ENCODE measurements at places on chromosomes 7 and 10.

- DNase-seq: peak; percentile 24
Observed at GRCh38 chr10:111429288-111430028, 352.6 kb downstream of the ADRA2A start.

- no peak for DNase-seq
Observed at GRCh38 chr10:116286626-116287200, 13.7 kb upstream of the GFRA1 start.

- DNase-seq: peak; percentile 12
Observed at GRCh38 chr10:70223728-70224127, 9.5 kb downstream of the PPA1 start.

DNA sequence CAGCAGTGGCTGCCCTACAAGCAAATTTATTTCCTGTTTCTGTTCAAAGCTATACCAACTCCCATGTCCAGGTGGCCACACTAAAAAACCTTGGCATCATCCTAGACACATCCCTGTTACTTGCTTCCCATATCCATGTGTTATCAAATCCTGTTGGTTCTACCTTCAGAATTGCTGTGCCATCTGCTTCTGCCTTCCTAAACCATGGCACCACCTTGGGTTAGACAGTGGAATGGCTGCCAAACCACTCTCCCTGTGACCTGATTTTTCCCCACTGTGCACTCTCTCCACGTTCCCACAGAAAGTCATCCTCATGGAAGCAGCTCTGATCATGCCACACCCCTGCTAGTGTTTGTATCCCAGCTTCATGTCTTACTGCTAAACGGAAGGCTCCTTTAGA is 697.6 kb upstream of the GALNT17 start:
- DNase-seq: no peak

- DNase-seq: peak; percentile 69
Observed at GRCh38 chr10:75187961-75188426, 22.6 kb upstream of the VDAC2 start.

DNA sequence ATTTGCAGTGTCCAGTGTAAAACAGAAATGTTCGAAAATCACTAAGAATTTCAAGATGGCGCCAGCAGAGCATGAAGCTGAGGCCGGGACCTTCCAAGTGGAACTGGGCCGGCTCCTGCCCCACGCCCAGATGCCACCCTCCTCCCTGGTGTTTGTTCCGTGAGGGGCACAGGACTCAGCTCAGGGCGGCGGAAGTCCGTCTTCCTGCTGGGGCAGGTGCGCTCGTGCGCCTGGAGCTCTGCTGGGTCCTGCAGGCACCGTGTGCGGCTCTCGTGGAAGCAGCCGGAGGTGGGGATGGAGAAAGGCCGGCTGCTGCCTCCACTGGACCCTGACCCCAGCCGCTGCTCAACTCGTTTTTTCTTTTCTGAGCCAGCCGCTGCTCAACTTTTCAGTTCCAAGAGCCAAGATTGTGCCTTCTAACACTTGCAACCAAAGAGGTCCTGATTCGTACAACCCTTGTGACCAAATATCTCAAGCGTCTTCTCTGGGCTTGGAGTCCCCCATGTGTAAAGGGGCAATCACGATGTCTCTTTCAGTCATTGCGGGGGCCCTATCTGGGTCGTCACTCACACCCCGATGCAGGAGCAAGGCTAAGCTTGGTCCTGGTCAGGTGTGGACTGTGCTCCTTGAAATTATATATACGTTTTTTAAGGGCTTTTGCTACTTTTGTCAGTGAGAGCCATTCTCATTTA is 334.4 kb downstream of the ADARB2 start:
- no peak for DNase-seq

DNA sequence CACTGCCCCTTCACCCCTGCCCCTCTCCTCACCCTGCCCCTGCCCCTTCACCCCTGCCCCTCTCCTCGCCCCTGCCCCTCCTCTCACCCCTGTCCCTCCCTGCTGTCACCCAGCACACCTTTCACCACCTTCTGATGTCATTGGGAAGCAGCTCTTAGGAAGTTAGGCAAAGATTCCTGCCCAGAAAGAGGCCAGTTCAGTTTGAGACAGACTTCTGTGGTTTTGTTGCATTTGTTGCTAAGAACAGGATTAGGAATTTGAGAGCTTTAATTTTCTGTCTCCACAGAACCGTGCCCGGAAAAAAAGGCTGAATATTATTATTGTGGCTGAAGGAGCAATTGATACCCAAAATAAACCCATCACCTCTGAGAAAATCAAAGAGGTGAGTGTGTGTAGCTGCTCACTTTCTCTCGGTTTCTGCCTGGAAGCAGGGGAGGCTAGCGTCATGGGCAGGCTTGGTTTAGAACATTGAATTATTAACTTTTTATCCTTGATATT is 39.6 kb downstream of the PFKP start:
- no peak for DNase-seq

DNA sequence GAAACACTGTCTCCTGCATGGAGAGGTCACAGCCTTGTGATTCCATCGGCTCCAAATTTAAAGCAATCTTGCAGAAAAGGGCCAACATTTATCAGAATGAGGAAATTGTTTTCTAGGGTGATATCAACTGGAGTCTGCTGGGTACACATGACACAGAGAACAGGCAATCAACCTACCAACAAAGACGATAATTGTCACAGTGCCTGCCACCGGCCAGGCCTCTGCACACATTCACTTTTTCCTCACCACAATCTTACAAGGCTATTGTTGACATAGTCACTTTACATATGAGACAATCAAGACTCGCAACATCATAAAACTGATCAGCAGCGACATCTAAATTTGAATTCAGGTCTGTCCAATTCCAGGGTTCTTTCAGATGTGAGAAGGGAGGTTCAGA is 189.4 kb downstream of the KCNMA1 start:
- DNase-seq: no peak

DNA sequence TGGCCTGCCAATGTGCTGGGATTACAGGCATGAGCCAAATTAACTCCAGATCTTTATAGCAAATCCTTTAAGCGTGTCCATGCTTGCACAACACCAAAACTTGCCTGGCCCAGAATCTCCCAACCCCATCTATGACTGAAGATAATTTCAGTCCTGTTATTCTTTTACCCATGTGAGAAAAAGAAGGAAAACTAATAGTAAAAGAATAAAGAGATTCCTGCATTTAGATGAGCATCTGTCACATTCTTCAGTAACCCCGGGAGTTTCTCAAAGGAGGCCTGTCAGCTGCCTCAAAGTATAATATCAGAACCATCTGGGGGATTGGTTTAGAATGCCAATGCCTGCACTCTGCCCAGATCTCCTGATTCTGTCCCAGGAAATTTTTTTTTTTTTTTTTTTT is 158.1 kb upstream of the KMT2E start:
- no peak for DNase-seq

GRCh38 chr7:43220250-43220649 is 107.8 kb downstream of the HECW1 start:
- DNase-seq: no peak

DNA sequence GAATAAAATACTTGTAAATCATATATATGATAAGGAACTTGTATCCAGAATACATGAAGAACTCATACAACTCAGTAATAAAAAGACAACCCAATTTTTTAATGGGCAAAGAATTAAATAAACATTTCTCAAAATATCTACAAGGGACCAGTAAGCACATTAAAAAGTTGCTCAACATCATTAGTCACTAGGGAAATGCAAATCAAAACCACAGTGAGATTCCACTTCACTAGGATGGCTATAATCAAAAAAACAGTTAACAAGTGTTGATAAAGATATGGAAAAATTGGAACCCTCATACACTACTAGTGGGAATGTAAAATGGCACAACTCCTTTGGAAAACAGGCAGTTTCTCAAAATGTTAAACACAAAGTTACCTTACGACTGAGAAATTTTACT is 40.3 kb upstream of the YAE1 start:
- DNase-seq: no peak

DNA sequence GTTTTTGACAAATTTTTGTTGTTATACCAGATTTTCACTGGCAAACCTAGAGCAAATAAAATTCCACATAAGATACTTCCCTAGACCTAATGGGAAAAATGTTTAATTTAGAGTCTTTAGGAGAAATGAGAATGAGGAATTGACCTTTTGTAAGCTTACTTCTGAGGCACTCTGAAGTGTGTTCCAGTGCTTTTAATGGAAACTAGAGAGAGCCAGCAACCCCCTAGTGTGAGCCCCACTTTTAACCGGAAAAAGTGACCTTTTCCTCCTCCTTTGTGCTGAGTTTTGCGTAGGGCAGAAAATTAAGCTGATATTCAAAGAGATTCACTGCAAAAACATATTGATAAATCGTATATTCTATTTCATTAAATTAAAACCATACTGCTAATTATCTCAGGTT is 5.2 kb downstream of the IKZF1 start:
- no peak for DNase-seq

DNA sequence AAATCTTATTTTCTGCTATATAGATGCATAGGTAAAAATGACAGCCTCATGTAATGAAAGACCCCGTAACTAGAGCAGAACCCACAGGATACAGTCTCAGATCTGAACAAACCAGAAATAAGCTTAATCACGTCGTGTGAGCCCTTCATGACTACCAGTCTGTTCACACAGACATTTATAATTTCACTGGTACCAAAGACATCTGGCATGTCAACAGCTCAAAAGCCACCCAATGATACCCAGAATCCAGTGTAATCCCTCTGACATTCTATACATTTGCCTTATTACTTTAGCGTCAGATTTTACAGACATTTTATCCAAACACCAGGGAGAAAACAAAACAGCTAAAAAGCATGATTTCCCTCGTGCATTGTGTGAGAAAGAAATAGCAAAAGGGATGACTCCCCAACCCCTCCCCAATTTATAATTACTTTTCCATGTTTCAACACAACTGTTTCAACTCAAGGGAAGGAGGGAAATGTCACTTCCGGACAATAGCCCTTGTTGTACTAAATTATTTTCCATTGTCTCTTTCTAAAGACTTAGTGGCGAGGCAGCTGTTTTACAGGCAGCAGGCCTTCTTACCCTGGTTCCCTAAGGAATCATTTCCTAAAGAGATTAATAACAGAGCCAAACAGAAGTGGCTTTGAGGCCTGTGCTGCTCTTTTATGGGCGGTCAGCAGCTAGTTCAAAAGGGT is 33.2 kb downstream of the DOCK4 start:
- DNase-seq: no peak

DNA sequence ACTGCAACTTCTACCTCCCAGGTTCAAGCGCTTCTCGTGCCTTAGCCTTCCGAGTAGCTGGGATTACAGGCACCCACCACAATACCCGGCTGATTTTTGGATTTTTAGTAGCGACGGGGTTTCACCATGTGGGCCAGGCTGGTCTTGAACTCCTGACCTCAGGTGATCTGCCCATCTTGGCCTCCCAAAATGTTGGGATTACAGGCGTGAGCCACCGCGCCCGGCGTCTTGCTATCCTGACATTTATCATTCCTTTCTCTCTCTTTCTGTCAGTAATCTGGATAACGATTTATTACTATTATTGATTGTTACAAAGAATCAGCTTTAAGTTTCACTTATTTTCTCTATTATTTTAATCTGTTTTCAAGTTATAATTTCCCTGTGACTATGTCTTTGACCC is 548.4 kb downstream of the CNTNAP2 start:
- DNase-seq: no peak

- DNase-seq: no peak
Observed at GRCh38 chr7:148719753-148720152, 21.1 kb downstream of the CUL1 start.

DNA sequence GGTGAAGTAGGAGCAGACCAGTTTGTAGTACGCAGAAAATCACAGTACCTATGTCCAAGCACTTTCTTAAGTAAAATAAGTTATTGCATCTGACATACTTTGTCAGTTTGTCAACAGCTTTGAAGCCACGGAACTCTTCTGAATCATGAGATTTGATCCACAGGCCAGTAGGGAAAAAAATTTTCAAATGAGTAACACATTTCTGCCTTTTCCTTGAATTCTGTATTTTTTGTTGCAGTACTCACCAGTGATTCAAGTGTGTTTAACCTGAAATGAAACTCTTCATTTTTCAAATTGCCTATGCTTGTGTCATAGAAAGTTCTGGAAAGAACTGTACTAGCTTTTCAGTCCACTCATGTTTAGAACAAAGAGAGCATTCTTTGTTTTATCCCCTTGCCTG is 337.7 kb downstream of the GATA3 start:
- DNase-seq: peak; percentile 12

DNA sequence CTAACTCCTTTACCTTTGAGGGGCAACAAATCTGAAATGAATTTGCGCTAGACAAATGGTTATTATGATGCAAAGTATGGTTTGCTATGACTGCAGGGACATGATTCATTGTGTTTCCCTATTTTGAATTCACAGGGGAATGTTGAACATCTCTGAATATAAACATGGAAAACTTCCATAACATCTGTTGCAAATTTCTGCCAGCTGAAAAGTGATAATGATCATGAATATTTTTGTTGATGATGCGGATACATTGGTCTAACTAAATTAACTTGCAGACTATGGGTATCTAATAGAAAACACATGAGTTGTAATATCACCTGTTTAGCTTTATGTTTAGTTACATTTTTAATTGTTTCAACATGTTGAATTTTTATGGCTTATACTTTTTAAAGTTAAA is 1325.5 kb downstream of the REEP3 start:
- no peak for DNase-seq

GRCh38 chr10:80619036-80619435 is 81.3 kb downstream of the SH2D4B start:
- no peak for DNase-seq

GRCh38 chr7:134782121-134782623 is 2.7 kb downstream of the CALD1 start:
- DNase-seq: no peak

DNA sequence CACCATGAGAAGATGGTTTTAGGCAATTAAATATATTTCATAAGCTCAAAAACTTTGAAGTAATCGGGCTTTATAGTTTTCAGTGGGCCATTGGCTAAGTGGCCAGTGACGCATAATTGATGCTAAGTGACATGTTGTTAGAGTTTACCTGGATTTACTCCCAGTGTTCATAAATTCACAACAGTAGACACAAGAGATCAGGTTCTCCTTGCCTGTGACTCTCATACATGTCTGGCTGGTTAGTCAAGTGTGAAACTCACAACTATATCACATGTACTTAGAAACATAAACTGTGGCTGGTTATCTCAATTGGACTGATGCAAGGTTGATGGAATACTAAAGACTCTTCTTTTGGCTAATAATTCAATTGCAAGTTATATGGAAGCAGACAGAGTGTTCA is 26.2 kb downstream of the ASB15 start:
- no peak for DNase-seq

GRCh38 chr10:13352519-13352918 is 4.4 kb upstream of the SEPHS1 start:
- no peak for DNase-seq

DNA sequence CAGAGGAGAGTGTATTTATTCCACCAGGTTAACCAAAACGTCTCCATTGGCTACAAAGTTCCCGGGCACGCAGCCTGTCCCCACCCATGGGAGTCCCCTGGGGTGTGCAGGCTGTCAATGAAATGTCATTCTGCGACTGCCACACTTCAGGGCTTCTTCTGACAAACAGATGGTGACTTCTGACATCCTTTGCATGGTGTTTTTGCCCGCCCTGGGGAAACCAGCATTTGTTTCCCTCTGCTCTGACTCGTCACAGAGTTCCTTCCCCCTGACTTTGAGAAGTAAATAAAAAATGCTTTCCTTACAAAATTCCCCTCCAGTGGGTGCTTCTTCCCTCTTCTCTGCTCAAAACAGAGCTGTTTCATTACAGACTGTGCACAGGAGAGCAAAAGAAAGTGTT is 38.2 kb downstream of the TNS3 start:
- DNase-seq: no peak

All from GM03348 (cell line).